Natural killer cell treated with Interleukin-12 subunit alpha and Interleukin-12 subunit beta and Interleukin-15 and Interleukin-18, amount 100 ng/mL, for 72 hours (primary cell): ENCODE measurements at places on chromosomes 3 and 15. TPM values are rescaled to one million over a fixed set of nuclear protein-coding genes. Genes with fewer than 3 reads are reported as not detected.

DNA sequence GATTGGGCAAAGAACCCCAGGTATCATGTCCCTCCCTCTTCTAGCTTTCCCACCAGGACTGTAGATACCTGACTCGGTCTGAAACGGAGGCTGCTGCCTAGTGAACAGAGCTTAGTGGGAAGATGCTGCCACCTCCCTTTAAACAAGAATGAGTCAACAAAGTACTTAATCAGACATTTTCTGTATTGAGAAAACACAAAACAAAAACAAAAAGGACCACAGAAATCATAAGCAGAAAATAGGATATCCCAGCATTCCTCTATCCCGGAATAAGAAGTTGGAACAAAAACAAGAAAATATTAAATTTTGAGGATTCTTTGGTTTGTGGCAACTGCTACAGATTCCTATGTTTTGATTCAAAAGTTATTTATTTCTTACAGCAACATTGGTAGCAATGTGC lies 51.7 kb upstream of the COL8A1 start:
- no peak for DNase-seq
- no peaks in the 10 kb centered on the region for H3K4me1 ChIP-seq
- no peaks in the 10 kb centered on the region for H3K27me3 ChIP-seq
- H3K36me3 ChIP-seq: no peaks in the 10 kb centered on the region
- H3K4me3 ChIP-seq: no peak overlapping the region
- no peak overlapping the region for H3K27ac ChIP-seq

The CD200R1 gene
- 3.7 TPM for total RNA-seq

DNA sequence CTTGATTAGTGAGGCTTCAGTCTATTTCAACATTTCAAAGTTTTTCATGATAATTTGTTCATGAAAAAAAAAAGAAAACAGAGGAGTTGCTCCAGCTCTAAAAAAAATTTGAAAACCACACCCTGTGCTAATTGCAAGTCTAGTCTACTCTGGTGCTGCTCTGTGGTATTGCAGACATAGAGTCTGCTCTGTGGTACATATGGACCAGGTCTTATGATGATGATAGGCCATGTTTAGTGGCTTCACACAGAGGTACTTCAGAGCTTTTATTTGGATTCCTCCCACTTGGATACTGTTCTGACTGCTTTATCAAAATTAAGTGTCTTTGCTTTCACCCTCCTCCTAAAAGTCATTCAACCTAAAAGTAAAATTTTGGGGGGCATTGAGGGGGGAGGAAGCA lies 160.8 kb downstream of the ALCAM start:
- peaks cover 8% of the 10 kb centered on the region for H3K4me1 ChIP-seq
- no peak for DNase-seq
- H3K4me3 ChIP-seq: no peak overlapping the region
- H3K27ac ChIP-seq: no peak overlapping the region
- no peaks in the 10 kb centered on the region for H3K27me3 ChIP-seq
- H3K36me3 ChIP-seq: no peaks in the 10 kb centered on the region

The EHHADH gene
- total RNA-seq: 0.64 TPM

GRCh38 chr15:76330080-76330680 lies 6.4 kb upstream of the ISL2 start:
- H3K4me1 ChIP-seq: peaks cover 7% of the 10 kb centered on the region
- H3K27ac ChIP-seq: no peak overlapping the region
- peaks cover 43% of the 10 kb centered on the region for H3K27me3 ChIP-seq
- H3K4me3 ChIP-seq: no peak overlapping the region
- H3K36me3 ChIP-seq: no peaks in the 10 kb centered on the region

GRCh38 chr3:42852441-42852840 lies 23.2 kb downstream of the CYP8B1 start:
- no peak overlapping the region for H3K4me3 ChIP-seq
- DNase-seq: no peak
- H3K27ac ChIP-seq: no peak overlapping the region
- no peaks in the 10 kb centered on the region for H3K27me3 ChIP-seq
- H3K4me1 ChIP-seq: peaks cover 5% of the 10 kb centered on the region

- peaks cover 15% of the 10 kb centered on the region for H3K36me3 ChIP-seq
- no peak for DNase-seq
- H3K4me3 ChIP-seq: peak overlapping the region; percentile 57
These were observed 74.0 kb upstream of the TERB2 start for GRCh38 chr15:44882499-44882968.

GRCh38 chr3:123909785-123910184 lies 25.7 kb upstream of the MYLK start:
- no peak overlapping the region for H3K27ac ChIP-seq
- no peak overlapping the region for H3K4me3 ChIP-seq
- H3K27me3 ChIP-seq: no peaks in the 10 kb centered on the region
- H3K4me1 ChIP-seq: no peaks in the 10 kb centered on the region

The FYCO1 gene
- 14.6 TPM for total RNA-seq

DNA sequence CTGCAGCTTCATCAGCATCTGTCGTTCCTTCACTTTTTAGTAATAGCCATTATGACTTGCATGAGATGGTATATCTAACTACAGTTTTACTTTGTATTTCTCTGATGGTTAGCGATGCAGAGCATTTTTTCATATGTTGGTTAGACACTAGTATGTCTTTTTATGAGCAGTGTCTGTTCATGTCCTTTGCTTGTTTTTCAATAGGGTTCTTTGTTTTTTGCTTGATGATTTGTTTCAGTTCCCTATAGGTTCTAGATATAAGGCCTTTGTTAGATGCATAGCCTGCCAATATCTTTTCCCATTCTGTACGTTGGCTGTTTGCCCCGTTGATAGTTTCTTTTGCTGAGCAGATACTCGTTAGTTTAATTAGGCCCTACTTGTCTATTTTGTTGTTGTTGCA lies 487.2 kb upstream of the BCHE start:
- no peak overlapping the region for H3K4me3 ChIP-seq
- H3K4me1 ChIP-seq: no peaks in the 10 kb centered on the region
- no peak for DNase-seq
- no peaks in the 10 kb centered on the region for H3K27me3 ChIP-seq
- H3K36me3 ChIP-seq: no peaks in the 10 kb centered on the region
- no peak overlapping the region for H3K27ac ChIP-seq

GRCh38 chr3:135083179-135083578 lies 288.1 kb downstream of the EPHB1 start:
- no peak overlapping the region for H3K27ac ChIP-seq
- H3K36me3 ChIP-seq: no peaks in the 10 kb centered on the region
- no peak for DNase-seq
- H3K4me3 ChIP-seq: no peak overlapping the region

- no peak overlapping the region for H3K4me3 ChIP-seq
- no peaks in the 10 kb centered on the region for H3K4me1 ChIP-seq
- H3K27ac ChIP-seq: no peak overlapping the region
- no peak for DNase-seq
- no peaks in the 10 kb centered on the region for H3K27me3 ChIP-seq
These were observed 1.2 kb downstream of the ROBO1 start for GRCh38 chr3:79766496-79767193.

- H3K36me3 ChIP-seq: no peaks in the 10 kb centered on the region
- DNase-seq: no peak
- H3K27me3 ChIP-seq: no peaks in the 10 kb centered on the region
- no peak overlapping the region for H3K27ac ChIP-seq
These were observed 503.4 kb upstream of the NECTIN3 start for GRCh38 chr3:110568246-110568645.

The CHRM5 gene
- total RNA-seq: not detected
